ENCODE measurements at places on chromosomes 7 and 10. TPM values are rescaled to one million over a fixed set of nuclear protein-coding genes. Genes with fewer than 3 reads are reported as not detected.

GRCh38 chr7:37930226-37930948 lies 9.9 kb downstream of the EPDR1 start:
- no peaks in the 10 kb centered on the region for H3K36me3 ChIP-seq
- H3K27me3 ChIP-seq, result no peaks in the 10 kb centered on the region
- no peak overlapping the region for H3K27ac ChIP-seq
- H3K4me1 ChIP-seq, result no peaks in the 10 kb centered on the region

DNA sequence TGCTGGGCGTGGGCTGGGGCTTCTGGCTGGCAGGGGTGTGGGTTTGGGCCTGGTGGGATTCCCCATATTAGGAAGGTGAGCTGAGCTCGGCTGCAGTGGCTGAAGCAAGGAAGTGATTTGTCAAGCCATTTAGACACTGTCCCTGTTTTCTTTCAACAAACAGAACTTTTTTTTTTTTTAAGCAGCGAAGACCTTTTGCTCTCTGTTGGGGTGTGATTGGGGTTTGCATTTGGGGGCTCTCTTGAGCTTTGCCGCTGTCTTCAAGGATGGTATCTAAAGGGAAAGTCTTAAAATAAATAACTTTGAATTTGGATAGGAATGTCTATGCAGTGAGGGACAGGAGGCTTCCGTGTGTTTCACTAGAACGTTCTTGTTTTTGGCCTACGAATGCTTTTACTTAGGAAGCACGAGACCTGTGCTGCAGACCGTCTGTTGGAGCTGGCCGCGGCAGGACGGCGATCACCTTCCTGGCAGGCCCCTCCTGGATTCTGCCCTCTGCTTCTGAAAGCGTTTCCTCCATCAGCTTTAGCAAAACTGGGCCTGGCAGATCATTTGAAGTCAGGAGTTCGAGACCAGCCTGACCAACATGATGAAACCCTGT lies 43.9 kb downstream of the FOXK1 start:
- peaks cover 17% of the 10 kb centered on the region for H3K4me1 ChIP-seq
- no peaks in the 10 kb centered on the region for H3K27me3 ChIP-seq
- H3K27ac ChIP-seq, result peak overlapping the region; percentile 75
- peaks cover 24% of the 10 kb centered on the region for H3K36me3 ChIP-seq
- H3K4me3 ChIP-seq, result peak overlapping the region; percentile 47

GRCh38 chr10:5364890-5365338 lies at the start of gene UCN3:
Gene UCN3, plus strand, starts transcription at chr10:5364966. Its CDS starts 8,755 bp downstream, at chr10:5373721.
- H3K4me3 ChIP-seq, result no peak within 1 kb of the TSS
- peaks cover 24% of the 10 kb centered on the region for H3K27me3 ChIP-seq
- H3K36me3 ChIP-seq, result no peaks in the 10 kb centered on the region
- DNase-seq, result no peak
- no peak within 1 kb of the TSS for H3K27ac ChIP-seq

DNA sequence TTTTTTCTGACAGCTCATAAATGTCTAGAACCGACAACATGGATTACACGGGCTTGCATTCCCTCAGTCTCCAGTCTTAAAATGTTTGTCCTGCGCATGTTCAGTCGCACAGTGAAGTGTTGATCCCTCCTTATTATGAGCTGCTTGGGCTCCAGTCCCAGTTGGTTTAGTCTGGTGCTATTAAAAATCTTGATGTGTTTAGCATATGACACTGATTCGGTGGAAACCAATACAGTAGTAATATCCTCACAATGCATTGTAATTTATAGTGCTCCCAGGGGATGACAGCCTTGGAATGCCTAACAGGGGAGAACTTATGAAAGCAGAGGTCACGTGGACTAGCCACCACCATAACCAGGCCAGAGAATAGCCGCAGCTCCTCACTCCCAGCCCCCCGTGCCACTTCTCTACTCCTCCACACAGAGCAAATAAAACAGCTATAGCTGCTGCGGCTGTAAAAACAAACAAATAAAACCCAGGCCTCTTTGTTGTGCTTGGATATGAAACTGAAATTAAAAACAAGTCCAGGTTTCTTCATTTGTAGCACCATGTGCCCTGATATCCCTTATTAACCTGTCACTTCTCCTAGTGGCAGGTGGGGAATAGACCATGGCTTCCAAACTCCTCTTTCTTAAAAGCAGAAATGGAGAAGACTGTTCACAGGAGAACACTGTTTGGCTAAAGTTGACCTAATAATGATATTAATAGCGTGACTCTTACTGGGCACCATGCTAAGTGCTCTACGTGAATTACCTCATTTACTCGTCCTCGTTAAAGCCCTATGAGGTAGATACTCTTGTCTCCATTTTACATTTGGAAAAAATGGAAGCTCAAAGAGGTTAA lies 7.7 kb downstream of the DPCD start:
- no peaks in the 10 kb centered on the region for H3K36me3 ChIP-seq
- H3K27me3 ChIP-seq, result no peaks in the 10 kb centered on the region
- H3K4me3 ChIP-seq, result no peak overlapping the region
- no peaks in the 10 kb centered on the region for H3K4me1 ChIP-seq
- H3K27ac ChIP-seq, result no peak overlapping the region
- DNase-seq, result no peak

- no peaks in the 10 kb centered on the region for H3K27me3 ChIP-seq
- H3K4me3 ChIP-seq, result no peak overlapping the region
- peaks cover 9% of the 10 kb centered on the region for H3K36me3 ChIP-seq
- DNase-seq, result no peak
- peaks cover 4% of the 10 kb centered on the region for H3K4me1 ChIP-seq
- no peak overlapping the region for H3K27ac ChIP-seq
Measured at GRCh38 chr7:3028071-3028757, 15.5 kb downstream of the CARD11 start.

DNA sequence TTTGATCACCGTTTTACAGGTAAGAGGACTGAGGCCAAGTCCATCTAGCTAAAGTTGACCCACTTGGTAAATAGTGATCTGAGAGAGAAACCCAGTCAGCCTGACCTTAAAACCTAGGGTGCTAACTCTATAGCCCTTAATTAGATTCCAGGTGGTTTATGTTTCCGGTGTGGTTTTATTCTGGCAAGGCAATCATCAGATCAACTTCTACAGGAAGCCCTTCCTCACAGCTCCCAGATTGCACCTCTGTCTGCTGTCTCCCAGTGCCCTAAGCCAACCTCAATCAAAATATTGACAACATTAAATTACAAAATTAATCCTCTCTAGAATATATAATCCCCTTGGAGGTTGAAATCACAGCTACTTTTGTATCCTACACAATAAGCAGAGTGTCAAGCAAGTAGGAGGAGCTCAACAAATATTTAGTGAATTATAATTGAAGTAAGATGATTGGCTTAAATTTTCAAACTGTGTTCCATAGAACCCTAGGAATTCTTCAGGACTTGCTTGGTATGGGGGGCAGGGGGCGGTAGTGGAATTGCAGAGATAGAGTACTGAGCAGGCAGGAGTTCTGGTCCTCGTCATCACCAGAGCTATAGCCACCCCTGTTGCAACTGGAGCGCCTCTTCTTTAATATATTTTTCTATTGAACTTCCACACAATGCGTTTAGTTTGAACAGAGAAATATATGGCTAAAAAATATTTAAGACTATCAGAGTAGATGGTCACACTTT lies 692.8 kb upstream of the LRRN3 start:
- H3K4me1 ChIP-seq, result no peaks in the 10 kb centered on the region
- no peaks in the 10 kb centered on the region for H3K36me3 ChIP-seq
- DNase-seq, result no peak
- no peak overlapping the region for H3K4me3 ChIP-seq
- H3K27ac ChIP-seq, result no peak overlapping the region
- no peaks in the 10 kb centered on the region for H3K27me3 ChIP-seq

DNA sequence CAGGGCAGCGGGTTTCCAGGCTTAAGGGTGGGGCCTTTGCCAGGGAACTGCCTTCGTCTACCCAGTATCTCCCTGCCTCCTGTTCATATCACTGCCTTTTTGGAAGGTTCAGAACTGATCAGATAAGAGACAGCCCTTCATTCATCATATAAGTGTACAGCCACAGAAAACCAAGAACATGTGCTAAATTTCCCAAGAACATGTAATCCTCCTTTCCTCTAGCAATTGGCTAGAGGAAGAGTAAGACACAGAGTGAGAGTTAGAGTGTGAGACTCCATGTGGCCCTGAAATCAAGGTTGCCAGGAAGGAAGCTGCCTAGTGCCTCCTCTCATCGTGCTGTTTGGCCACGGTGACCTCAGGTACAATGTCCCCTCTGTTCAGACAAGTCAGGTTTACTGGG lies 770.9 kb downstream of the TNS3 start:
- no peaks in the 10 kb centered on the region for H3K36me3 ChIP-seq
- H3K27ac ChIP-seq, result no peak overlapping the region
- H3K4me3 ChIP-seq, result no peak overlapping the region
- H3K27me3 ChIP-seq, result no peaks in the 10 kb centered on the region

GRCh38 chr7:116715077-116715476 lies 43.1 kb downstream of the MET start:
- no peak for DNase-seq
- H3K27me3 ChIP-seq, result no peaks in the 10 kb centered on the region
- no peak overlapping the region for H3K4me3 ChIP-seq
- no peaks in the 10 kb centered on the region for H3K4me1 ChIP-seq

GRCh38 chr10:110496553-110497437 lies 912 bp upstream of the DUSP5 start:
- DNase-seq, result no peak
- H3K27ac ChIP-seq, result peak overlapping the region; percentile 91
- peaks cover 43% of the 10 kb centered on the region for H3K4me1 ChIP-seq

- no peaks in the 10 kb centered on the region for H3K36me3 ChIP-seq
- H3K27ac ChIP-seq, result no peak overlapping the region
- H3K27me3 ChIP-seq, result no peaks in the 10 kb centered on the region
- no peaks in the 10 kb centered on the region for H3K4me1 ChIP-seq
- DNase-seq, result no peak
- no peak overlapping the region for H3K4me3 ChIP-seq
Measured at GRCh38 chr7:83058667-83059066, 104.0 kb downstream of the PCLO start.

- H3K4me3 ChIP-seq, result no peak overlapping the region
- H3K4me1 ChIP-seq, result no peaks in the 10 kb centered on the region
- no peak overlapping the region for H3K27ac ChIP-seq
- DNase-seq, result no peak
- no peaks in the 10 kb centered on the region for H3K36me3 ChIP-seq
- H3K27me3 ChIP-seq, result peaks cover 3% of the 10 kb centered on the region
Measured at GRCh38 chr10:118926903-118927302, 102.6 kb upstream of the NANOS1 start.

GRCh38 chr7:84258628-84259027 lies 64.0 kb upstream of the SEMA3A start:
- DNase-seq, result no peak
- no peak overlapping the region for H3K27ac ChIP-seq
- no peaks in the 10 kb centered on the region for H3K27me3 ChIP-seq
- no peak overlapping the region for H3K4me3 ChIP-seq

- H3K4me3 ChIP-seq, result no peak overlapping the region
- H3K36me3 ChIP-seq, result peaks cover 60% of the 10 kb centered on the region
- no peaks in the 10 kb centered on the region for H3K4me1 ChIP-seq
- H3K27me3 ChIP-seq, result no peaks in the 10 kb centered on the region
Measured at GRCh38 chr7:851204-851603, 18.9 kb downstream of the SUN1 start.

DNA sequence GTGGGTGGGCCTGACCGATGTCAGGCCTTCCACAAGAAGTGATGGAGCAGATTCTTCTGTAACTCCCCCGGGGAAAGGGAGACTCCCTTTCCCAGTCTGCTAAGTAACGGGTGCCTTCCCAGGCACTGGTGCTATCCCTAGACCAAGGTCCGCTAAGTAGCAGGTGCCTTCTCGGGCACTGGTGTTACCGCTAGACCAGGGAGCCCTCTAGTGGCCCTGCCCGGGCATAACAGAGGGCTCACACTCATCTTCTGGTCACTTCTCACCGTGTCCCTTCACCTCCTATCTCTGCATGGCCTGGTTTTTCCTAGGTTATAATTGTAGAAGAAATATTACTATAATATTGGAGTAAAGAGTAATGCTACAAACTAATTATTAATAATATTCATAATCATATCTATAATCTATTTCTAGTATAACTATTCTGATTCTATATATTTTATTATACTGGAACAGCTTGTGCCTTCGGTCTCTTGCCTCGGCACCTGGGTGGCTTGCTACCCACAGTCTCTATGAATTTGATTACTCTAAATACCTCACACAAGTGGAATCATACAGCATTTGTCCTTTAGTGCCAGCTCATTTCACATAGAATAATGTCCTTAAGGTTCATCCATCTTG lies 1378.7 kb downstream of the XPNPEP1 start:
- H3K36me3 ChIP-seq, result no peaks in the 10 kb centered on the region
- no peak overlapping the region for H3K27ac ChIP-seq
- no peaks in the 10 kb centered on the region for H3K27me3 ChIP-seq
- no peak overlapping the region for H3K4me3 ChIP-seq
- no peak for DNase-seq
- H3K4me1 ChIP-seq, result no peaks in the 10 kb centered on the region

GRCh38 chr10:60663850-60664249 lies 114.4 kb upstream of the CDK1 start:
- H3K27ac ChIP-seq, result no peak overlapping the region
- H3K36me3 ChIP-seq, result no peaks in the 10 kb centered on the region
- no peaks in the 10 kb centered on the region for H3K27me3 ChIP-seq
- no peak for DNase-seq
- H3K4me1 ChIP-seq, result no peaks in the 10 kb centered on the region

GRCh38 chr7:70583965-70584883 lies 547.7 kb upstream of the GALNT17 start:
- H3K36me3 ChIP-seq, result no peaks in the 10 kb centered on the region
- no peaks in the 10 kb centered on the region for H3K4me1 ChIP-seq
- no peak for DNase-seq
- H3K27ac ChIP-seq, result no peak overlapping the region
- H3K27me3 ChIP-seq, result no peaks in the 10 kb centered on the region
- H3K4me3 ChIP-seq, result no peak overlapping the region

DNA sequence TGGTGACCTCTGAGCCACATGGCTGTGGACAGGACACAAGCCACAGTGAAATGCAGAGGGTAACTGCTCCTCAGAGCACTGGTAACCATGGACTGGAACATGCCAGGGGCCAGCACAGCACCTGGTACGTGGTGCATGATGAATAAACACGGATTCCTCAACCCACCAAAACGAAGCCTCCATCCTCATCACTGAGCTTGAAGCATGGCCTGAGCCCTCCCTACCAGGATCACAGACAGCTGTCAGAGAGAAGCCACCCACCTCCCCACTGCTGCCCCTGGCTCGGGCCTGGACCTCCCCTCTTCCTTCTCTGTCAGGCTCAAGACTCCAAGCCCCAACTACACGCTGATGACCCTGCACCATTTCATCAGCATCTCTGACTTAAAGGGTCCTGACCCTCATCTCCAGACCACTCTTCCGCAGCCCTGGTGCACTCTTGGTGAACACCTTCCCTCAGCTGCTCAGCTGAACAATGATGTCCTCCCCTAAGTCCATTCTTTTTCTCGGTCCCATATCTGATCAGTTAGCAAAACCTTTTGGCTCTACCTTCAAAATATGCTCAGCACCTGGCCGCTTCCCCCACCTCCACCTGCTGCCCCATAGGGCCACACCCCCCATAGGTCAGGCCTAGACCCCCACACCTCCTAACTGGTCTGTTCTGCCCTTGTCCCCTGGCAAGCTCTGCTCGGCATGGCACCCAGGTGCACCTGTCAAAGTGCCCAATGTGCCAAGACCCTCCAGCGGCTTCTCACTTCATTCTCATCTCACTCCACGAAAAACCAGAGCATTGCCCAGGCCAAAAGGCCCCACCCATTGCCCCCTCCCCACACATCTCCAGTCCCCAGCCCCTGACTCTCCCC lies 141.1 kb downstream of the MAPK8 start:
- H3K4me1 ChIP-seq, result no peaks in the 10 kb centered on the region
- H3K4me3 ChIP-seq, result no peak overlapping the region
- no peak for DNase-seq
- H3K27ac ChIP-seq, result no peak overlapping the region

HOXA9 gene
- 4.9 TPM for polyA plus RNA-seq

VSTM4 gene
- 2.3 TPM for polyA plus RNA-seq

PROSER2 gene
- 17.8 TPM for polyA plus RNA-seq

MINPP1 gene
- 16.9 TPM for polyA plus RNA-seq

TRIM74 gene
- polyA plus RNA-seq, result 3.2 TPM

TAS2R4 gene
- polyA plus RNA-seq, result 0.41 TPM

OR2A1 gene
- 0.07 TPM for polyA plus RNA-seq

ZNF92 gene
- polyA plus RNA-seq, result 11.4 TPM

Measured in thymus (tissue), 14 donors.